ENCODE measurements at places on chromosomes 4 and X.

DNA sequence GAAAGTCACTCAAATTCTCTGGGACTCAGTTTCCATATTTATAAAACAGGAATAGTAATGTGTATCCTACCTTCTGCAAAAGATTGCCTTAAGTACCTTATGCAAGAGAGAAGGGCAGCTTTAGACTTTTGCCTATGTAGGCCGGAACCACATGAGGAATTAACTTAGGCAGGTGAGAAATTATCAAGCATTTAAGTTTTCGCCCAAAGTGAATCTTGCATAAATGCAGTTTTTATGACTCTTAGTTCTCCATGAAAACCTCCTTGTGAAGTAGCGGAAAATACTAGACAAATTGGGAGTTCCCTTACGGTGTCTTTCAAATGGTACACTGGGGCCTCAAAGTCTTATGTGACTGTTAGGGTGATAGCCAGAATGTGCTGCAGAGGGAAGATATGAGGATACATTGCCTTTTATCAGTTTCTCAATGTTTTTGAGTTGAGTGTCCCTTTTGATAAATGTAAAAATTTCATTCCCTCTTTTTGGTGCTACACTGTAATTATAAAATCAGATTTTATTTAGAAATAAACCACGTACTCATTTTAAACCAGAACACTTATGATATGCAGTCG is 2.6 kb downstream of the SH2D1A start:
- DNase-seq, result peak; percentile 20

DNA sequence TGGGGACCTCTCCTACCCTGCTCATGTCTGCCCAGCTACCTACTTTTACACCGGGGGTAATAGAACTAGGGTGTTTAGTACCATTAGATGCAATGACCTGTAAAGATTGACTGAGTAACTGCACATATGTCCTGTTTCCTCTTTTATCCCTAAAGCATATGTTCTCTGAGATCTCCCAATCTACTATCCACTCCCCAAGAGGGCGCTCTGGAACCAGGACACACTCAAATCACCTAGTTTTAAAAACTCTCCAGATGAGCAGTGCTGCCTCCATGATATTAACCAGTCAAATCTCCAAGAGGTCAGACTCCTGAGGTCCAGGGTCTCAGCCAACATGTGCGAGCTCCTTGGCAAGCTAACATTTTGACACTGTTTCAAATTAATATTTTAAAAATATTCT is 87.0 kb upstream of the TSPAN5 start:
- DNase-seq, result peak; percentile 52

- no peak for DNase-seq
Observed at GRCh38 chrX:56503941-56504673, 59.3 kb upstream of the UBQLN2 start.

- no peak for DNase-seq
Observed at GRCh38 chr4:5822619-5823018, 70.3 kb downstream of the CRMP1 start.

- DNase-seq, result no peak
Observed at GRCh38 chr4:99504804-99505502, 5.9 kb upstream of the C4orf17 start.

DNA sequence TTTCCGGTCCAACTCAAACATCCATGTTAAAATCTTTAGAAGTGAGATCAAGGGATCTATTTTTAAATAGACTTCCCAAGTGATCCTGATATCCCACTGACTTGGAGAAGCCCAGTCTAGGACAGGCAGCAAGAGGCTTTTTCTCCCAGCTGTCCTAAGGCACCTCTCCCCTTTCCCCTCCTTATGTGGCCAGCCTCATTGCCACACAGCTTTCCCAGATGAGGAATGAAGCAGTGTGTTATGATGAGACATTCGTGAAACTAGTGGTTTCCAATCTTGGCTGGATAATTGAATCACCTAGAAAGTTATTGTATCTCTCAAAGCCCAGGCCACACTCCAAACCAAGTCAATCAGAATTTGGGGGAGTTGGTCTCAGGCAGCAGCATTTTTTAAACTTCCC is 16.8 kb upstream of the HSD17B13 start:
- no peak for DNase-seq

GRCh38 chr4:159222043-159222552 is 119.2 kb downstream of the RAPGEF2 start:
- no peak for DNase-seq

DNA sequence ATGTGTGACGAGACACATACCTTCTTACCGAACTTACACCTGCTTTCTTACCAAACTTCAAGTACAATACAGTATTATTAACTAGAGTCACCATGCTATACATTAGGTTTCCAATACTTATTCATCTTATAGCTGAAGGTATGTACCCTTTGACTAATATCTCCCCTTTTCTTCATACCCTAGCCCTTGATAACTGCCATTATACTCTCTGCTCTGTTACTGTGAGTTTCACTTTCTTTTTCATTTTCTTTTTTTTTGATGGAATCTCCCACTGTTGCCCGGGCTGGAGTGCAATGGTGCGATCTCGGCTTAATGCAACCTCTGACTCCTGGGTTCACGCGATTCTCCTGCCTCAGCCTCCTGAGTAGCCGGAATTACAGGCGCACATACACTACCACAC is 3.4 kb upstream of the PNMA5 start:
- DNase-seq, result no peak

DNA sequence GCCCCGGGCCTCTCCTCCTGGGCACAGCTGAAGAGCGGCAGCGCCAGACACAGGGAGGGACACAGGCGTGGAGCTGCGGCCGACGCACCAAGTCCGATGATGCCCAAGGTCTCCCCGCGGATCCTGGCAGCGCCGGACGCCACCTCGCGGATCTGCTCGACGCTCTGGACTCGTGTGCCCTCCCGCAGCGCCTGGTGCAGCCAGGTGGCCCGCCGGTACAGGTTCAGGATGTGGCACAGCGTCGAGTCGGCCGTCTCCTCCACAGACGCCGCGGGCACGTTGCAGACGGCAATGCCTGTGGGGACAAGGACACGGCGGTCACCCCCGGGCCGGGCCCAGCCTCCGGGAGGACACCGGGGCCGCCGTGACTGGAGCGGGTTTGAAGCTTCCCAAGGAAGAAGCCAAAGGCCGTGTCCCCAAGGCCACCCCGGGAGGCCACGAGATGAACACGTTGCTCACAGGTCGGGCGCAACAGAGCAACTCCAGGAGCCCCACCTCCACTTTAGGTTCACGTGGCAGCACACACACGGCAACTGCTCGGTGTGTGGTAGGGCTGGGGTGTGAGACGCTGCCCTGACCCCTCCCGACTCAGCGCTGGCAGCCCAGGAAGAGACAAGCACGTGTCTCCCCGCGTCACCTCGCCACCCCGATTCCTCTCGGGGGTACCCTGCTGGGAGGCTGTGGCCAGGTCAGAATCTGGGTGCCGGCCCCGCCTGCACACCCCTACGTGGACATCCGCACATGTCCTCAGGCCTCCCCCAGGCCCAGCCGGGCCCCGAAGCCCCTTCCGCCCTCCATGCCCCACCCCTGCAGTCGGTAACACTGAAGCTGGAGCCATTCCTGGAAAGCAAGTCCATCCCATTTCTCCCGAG is 23.4 kb downstream of the CTBP1 start:
- DNase-seq, result no peak

DNA sequence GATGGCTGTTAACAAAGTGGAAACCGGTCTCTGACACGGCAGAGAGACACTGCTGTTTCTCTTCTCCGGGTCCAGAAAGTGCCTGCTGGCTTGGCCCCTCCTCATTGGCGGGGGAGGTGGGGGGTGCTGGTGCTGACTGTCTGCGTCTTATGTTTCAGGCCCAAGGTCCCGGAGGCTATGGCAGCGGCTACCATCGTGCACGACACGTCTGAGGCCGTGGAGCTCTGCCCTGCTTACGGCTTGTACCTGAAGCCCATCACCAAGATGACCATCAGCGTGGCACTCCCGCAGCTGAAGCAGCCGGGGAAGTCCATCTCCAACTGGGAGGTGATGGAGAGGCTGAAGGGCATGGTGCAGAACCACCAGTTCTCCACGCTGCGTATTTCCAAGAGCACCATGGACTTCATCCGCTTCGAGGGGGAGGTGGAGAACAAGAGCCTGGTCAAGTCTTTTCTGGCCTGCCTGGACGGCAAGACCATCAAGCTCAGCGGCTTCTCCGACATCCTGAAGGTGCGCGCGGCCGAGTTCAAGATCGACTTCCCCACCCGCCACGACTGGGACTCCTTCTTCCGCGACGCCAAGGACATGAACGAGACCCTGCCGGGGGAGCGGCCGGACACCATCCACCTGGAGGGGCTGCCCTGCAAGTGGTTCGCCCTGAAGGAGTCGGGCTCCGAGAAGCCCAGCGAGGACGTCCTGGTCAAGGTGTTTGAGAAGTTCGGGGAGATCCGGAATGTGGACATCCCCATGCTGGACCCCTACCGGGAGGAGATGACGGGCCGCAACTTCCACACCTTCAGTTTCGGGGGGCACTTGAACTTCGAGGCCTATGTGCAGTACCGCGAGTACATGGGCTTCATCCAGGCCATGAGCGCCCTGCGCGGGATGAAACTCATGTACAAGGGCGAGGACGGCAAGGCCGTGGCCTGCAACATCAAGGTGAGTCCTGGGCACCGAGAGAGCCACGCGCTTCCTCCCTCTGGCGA is 2.2 kb downstream of the AKAP17A start:
- DNase-seq, result no peak

- no peak for DNase-seq
Observed at GRCh38 chr4:145034727-145035211, 63.2 kb downstream of the ANAPC10 start.

DNA sequence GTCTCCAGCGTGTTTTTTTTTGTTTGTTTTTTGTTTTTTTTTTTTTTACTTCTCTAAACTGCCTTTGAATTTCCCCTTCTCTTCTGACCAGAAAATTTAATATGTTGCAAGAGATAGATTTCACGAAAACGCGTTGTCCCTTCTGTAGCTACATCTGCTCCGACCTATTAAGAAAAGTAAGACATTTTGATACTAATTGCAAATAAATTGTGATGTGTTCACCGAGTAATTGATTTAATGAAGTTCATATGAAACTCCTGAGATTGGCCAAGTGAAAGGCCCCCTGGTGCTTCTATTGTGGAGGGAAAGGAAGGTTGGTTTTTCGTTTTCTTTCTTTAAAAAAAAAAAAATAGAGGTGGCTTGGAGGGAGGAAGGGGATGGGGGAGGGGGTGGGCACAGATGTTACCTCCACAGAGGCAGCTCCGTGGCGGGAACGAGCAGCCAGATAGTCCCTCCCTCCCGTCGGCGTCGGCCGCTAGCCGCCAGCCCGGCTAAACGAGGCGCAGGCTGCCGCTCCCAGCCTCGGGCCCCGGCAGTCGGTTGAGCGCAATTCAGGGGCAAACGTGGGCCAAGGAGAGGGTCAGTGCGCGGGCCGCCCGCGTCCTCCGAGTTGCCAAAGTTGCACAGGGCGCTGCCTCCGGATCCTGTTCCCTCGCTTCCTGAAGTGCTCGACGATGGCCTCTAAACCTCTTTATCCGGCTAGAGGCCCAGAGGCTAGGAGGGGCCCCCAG is 139.1 kb upstream of the ZIC3 start:
- no peak for DNase-seq

GRCh38 chr4:126458993-126459392 is 1144.2 kb downstream of the FAT4 start:
- DNase-seq, result no peak

- DNase-seq, result no peak
Observed at GRCh38 chrX:121876305-121876704, 828.9 kb downstream of the GLUD2 start.

- no peak for DNase-seq
Observed at GRCh38 chrX:68238568-68238967, 194.7 kb downstream of the OPHN1 start.

- no peak for DNase-seq
Observed at GRCh38 chrX:17679820-17680219, 57.5 kb upstream of the SCML1 start.

GRCh38 chr4:169996379-169997240 is 29.6 kb downstream of the MFAP3L start:
- no peak for DNase-seq

DNA sequence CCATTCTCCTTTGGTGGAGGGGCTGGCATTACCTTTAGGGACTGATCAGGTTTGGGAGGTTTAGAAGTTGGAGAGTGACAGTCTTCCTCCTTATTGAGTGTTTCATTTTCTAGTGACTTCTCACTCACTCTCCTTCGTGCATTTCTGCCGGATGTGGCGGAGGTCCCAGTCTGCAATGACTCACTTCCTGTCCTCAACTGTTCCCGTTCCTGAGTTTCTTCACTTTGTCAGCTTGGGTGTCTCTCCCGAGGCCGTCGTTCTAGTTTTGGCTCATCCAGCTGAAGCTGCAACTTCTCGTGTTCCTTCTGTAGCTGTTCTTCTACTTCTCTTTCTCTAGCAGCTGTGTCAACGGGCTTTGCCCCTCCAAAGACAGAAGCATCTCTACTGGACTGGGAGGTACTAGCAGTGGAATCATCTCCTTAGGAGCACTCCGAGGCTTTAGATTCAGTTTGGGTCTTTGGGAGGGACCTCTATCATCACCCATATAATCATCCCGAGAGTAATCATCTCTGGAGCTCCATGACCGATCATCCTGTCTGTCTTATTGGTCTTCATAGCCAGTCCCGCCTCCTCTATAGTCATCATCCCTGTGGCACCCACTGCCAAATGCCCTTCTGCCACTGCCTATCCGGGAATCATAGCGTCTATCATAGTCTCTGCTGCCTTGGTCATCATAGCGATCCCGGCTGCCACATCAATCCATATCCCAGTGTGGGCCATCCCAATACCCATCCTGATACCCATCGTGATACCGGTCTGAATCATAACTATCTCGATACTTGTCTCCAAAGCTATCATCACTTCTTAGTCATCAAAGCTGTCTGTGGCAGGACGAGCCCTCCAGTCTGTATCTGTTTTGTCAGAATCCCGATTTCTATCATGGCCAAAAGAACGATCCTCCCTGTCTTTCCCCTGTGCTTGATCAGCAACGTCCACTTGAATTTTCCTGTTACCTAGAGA is 35.3 kb upstream of the VSIG4 start:
- DNase-seq, result no peak

DNA sequence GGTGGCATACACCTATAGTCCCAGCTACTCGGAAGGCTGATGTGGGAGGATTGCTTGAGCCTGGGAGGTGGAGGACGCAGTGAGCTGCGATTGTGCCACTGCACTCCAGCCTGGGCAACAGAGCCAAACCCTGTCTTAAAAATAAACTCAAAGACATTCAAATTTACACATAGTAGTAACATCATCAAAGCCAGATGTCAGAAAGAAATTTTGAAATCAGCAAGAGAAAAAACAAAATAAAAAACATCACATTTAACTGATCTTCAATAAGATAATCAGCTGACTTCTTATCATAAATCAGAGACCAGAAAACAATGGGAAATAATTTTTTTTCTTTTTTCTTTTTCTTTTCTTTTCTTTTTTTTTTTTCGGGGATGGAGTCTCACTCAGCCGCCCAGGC is 78.9 kb upstream of the ZCCHC13 start:
- no peak for DNase-seq

GRCh38 chr4:151012820-151013219 is 2.3 kb downstream of the LRBA start:
- DNase-seq, result no peak

GRCh38 chr4:16555156-16555555 is 328.9 kb upstream of the TAPT1 start:
- DNase-seq, result no peak

DNA sequence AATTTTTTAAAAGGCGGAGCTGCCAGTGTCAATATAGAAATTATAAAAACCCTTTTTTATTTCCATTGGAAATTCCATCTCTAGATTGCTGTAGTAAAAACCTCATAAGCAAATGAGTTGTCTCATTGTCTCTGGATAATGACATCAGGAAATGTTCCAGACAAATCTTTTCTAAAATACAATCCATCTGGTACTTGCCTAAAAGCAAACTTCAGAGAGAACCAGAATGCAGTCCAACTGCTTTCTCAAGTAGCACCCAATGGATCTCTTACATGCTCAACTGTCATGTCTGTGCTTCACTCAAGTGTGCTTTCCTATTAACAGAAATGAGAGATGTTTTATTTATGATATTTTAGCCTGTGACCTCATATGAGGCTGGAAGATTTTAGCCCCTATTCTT is 399.6 kb upstream of the NDST3 start:
- no peak for DNase-seq
